ENCODE measurements at places on chromosomes 1 and 21. TPM values are rescaled to one million over a fixed set of nuclear protein-coding genes. Genes with fewer than 3 reads are reported as not detected.

DNA sequence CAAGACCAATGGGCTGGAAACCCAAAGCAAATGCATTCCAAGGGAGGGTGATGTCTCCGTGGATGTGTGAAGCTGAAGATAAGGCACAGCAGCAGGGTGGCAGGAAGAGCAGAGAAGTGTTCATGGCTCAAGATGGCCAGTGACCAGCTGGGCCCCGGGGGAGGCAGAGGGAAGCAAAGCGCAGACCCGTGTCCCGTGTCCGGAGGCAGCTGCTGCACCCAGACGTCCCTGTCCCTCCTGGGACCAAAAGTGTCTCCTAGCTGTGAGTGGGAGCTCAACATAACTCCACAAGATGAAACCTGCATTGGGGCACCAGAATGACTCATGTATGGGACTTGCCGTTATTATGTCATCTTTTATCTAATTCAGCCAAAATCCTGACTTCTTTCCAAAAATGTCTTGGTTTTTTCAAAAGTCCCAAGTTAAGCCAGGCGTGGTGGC is 118.2 kb downstream of the RIPK4 start:
- H3K4me1 ChIP-seq = no peaks in the 10 kb centered on the region
- H3K27me3 ChIP-seq = peaks cover 4% of the 10 kb centered on the region
- no peak overlapping the region for H3K4me3 ChIP-seq
- H3K27ac ChIP-seq = no peak overlapping the region

GRCh38 chr1:111542187-111542586 is 38.8 kb upstream of the ADORA3 start:
- DNase-seq = no peak
- no peak overlapping the region for H3K27ac ChIP-seq
- H3K36me3 ChIP-seq = no peaks in the 10 kb centered on the region
- no peaks in the 10 kb centered on the region for H3K4me1 ChIP-seq
- peaks cover 15% of the 10 kb centered on the region for H3K27me3 ChIP-seq

DNA sequence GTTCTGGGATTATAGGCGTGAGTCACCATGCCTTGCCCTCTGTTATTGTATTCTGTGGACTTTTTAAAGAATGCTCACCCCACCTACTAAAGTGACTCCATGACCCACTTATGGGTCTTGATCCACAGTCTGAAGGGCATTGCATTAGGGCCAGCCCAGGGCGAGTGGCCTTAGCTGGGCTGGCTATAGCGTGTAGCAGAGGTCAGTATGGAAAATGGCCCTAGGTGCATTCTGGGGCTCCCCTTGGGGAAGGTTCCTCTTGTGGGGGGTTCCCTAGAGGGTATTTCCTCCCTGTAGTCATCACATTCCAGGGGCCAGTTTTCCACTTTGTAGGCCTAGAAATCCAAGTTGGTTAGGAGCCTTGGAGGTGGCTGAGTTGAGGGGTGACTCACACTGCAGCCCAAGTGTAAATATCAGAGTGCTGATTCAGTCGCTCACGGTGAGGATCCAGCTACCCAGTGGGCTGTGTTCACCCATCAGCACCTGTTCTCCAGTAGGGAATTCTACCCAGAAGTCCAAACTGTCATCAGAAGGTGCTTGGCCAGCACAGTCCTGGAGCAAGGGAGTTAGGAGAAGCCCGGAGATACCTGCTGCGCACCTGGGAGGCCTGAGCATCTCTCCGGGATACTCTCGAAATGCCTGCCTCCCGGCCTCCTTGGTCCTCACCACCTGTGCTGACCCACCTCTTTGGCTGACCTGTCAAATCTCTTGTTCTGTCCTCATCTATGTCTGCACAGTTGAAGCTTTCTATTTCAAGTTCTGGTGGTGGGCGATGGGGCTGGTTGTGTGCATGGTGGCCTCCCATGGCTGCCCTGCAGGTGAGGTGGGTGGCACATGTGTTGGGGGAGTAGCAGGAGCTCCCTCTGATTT is 52.2 kb downstream of the NENF start:
- H3K36me3 ChIP-seq = no peaks in the 10 kb centered on the region
- peaks cover 2% of the 10 kb centered on the region for H3K27me3 ChIP-seq
- H3K4me3 ChIP-seq = no peak overlapping the region
- no peak for DNase-seq
- H3K4me1 ChIP-seq = peaks cover 42% of the 10 kb centered on the region
- peak overlapping the region; percentile 90 for H3K27ac ChIP-seq

Gene GRIK1
- 0.26 TPM for total RNA-seq

GRCh38 chr1:44681905-44682882 is 7.7 kb downstream of the ARMH1 start:
- H3K36me3 ChIP-seq = peaks cover 5% of the 10 kb centered on the region
- H3K4me3 ChIP-seq = no peak overlapping the region
- peaks cover 12% of the 10 kb centered on the region for H3K4me1 ChIP-seq
- DNase-seq = no peak
- H3K27me3 ChIP-seq = no peaks in the 10 kb centered on the region

DNA sequence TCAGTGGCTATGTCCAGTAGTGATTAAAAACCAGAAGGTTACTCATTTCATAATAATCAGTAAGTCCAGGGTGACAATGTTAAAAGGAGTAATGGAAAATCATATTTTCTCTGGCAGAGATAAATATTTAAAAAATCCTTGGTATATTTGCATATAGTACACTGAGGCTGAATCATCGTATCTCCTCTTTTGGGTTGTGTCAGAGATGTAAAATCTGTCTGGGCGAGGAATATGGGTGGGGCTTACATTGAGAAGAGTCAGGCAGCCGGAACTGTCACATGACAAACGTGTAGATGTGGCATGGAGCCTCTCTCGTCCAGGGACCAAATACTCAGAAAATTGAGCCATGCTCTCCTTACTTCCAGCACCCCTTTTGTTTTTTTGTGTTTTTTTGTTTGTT is 120.9 kb downstream of the FMN2 start:
- DNase-seq = no peak
- H3K4me3 ChIP-seq = no peak overlapping the region
- H3K27me3 ChIP-seq = no peaks in the 10 kb centered on the region
